Thyroid gland (tissue), 4 donors: ENCODE measurements at places on chromosomes 12 and 14. TPM values are rescaled to one million over a fixed set of nuclear protein-coding genes. Genes with fewer than 3 reads are reported as not detected.

- DNase-seq = no peak
Measured at GRCh38 chr12:26203167-26203780, 7.9 kb downstream of the SSPN start.

DNA sequence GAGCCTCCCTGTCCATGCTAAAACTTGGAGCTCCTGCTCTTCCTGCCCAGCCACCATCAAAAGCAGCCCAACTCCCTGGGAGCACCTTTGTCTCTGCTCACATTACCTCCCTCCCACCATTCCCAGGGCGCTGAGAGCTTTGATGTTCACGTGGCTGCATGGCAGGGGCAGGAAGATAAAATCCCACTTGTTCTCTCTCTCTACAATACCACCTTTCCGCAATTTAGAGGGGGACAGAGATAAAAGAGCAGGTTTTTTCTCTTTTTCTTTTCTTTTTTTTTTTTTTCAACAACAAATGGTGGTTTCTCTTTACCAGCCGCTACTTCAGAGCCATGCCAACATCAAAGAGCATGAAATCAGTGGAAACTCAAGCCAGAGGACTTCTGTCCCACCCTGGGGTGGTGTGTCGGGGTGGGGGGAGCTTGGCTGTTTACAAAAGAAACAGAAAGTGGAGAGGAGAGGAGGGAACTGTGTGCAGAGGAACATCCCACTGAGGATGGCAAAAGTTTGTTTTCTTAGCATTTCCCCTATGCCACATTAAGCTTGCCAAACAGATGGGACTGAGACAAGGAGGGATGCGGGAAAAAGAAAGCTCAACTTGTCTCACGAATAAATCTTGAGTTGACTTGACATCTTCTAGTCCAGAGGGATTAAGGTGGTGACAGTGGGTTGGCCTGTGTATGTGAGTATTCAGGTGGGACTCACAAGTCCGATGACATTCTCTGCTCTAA, 103.7 kb upstream of the NUDT4 start:
- no peak for DNase-seq

DNA sequence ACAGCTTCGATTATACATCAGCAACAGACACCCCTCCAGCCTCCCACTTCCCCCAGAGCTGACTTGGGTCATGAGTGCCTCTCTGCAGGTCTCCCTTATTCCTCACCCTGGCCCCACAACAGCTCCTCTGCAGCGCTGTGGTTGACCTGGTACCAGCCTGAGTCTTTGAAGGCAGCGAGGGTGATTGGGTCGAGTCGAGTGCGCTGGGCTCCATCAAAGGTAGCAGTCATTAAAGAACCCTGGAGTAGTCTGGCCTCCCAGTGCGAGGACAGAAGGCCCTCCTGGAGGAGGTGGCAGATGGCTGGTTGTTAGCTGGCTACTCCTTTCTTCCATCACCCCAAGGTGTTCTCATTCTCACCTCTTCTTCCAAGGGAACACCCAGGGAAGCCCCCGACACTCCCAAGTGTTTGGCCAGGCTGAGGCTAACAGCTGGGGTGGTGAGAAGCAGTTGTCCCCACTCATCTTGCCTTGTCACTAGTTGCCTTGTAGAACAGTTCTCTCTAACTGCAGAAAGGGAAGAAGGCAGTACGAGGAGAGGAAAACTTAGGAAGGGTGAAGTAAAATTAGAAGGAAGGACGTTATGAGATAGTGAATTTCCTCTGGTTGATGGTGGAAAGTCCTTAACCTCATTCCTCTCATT, 2.7 kb downstream of the CIROP start:
- DNase-seq = no peak

DNA sequence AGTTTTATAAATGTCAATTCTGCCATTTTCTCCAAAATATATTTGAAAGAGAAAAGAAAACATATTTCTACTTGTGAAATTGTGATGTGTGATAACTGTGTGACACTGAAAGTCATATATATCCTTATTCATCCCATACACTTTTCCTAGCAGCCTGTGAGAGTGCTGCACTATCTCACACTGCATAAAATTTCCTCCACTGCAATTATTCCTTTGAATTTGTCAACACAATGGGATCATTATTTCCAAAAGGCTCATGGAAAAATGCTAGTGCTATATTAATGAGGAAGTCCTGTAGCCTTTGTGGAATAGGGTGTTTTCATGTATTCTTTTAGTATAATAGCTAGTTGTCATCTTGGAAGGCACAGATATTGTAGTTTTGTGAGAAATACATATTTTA, 504.1 kb downstream of the RPL10L start:
- no peak for DNase-seq

- DNase-seq = no peak
Measured at GRCh38 chr14:31205681-31206535, 1.7 kb downstream of the HECTD1 start.

HOXC9 gene
- total RNA-seq = 0.27 TPM

- no peak for DNase-seq
Measured at GRCh38 chr12:22230280-22230794, 104.2 kb downstream of the ST8SIA1 start.

ENDOU gene
- 0.11 TPM for total RNA-seq

- DNase-seq = no peak
Measured at GRCh38 chr14:104442107-104442551, 137.4 kb upstream of the C14orf180 start.

DNA sequence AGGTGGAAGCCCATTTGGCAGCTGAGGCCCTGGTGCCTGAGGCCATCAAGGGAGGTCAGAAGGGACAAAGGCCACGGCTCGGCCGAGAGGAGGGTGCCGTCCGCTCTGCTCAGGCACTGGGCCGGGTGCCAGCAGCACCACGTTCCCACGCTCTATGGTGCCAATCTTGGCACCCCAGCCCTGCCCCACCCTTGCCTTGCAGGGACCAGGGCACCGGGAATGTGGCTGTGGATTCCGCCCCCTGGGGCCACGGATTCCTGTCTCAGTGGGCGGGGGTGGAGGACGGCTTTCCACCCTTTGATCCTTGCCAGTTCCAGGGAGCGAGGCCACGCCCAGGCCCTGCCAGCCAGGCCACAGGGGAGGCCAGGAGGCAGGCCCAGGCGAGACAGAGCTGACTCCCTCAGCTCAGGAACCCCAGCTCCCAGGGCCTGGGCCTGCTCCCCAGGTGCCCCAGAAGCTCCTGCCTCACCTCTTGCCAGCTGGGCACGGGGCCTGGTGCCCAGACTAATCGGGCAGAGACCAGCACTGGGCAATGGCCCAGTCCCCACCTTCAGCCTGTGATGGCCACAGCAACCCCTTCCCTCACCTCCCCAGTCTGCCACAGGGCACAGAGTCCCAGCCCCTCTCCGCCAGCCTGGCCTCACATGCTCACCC, 26.4 kb upstream of the GPR132 start:
- peak; percentile 94 for DNase-seq

DNA sequence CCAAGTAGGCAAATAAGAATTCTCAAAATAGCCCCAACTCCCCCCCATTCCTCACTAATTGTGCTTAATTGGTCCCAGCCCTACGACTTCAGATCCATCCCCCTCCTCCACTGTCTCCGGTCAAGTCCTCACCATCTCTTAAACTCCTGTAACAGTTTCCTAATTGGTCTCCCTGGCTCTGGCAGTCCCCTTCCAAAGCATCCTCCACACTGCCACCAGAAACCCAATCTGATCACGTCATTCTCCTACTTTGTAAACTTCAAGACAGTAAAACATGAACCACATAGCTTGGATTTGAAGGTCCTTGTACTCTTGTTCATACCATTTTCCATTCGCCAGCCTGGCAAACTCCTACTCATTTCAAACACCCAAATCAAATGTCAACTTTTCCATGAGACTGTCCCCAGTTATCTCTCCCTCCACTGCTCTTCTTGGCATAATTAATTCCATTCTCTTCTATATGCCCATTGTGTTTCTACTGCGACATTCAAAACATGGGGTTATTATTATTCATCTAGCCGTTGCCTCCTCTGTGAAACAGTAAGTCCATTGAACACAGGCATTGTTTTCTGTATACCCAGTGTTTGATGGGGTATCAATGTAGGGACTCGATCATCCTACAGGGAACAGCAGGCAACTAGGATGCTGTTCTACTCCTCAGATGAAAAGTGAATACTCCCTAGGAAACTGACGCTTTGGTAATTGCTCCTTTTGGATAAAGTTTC, 104.6 kb downstream of the EGLN3 start:
- no peak for DNase-seq

DNA sequence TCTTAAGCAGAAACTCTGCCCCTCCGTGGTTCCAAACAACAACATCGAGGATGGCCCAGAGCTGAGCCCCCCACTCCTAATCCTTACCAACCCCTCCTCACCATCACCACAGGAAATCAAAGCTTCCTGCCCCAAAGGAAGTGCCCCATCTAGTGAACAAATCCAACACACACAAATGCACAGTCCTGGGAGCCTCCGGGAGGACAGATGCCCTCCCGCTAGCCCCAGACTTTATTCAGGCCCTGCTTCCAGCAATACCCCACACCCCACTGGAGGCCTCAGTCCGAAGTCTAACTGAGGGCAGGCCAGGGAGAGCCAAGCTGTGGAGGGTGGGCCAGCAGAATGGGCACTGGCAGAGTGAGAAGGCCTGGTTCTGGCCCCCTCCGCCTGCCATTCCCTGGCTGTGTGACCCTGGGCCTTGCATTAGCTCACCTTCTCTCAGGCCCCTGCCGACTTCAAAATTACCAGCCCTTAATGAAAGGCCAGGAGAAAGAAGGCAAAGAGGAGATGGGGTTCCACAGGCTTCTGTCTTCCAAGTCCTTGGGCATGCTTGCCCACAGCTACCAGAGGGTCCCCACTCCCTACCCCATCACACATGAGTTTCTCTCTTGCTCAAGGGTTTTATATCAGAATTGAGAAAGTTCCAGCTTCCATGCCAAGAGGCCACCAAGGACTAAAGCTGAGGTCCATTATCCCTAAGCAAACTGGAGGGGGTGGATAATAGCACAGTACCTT, 2.3 kb downstream of the HDAC7 start:
- DNase-seq = no peak

DNA sequence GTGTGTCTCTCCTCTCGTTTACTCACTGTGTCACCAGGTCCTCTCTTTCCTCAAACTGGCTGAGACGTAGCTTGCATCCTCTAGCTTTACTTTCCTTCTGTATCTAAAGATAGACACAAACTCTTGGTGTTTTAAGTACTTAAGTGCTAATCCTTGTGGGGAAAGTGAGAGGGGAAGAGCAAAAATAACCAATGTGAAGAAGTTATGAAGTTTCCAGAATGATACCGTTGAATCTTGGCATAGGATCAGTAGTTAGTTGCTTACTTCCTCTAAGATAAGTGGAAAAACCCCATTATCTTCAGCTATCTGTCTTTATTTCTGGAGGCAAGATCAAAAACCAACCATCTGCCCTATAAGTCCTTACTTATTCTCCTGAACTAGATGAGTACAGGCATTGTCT, 10.6 kb downstream of the FAR2 start:
- DNase-seq = no peak

GRCh38 chr12:188910-189621, 24.9 kb downstream of the SLC6A12 start:
- DNase-seq = peak; percentile 67

DNA sequence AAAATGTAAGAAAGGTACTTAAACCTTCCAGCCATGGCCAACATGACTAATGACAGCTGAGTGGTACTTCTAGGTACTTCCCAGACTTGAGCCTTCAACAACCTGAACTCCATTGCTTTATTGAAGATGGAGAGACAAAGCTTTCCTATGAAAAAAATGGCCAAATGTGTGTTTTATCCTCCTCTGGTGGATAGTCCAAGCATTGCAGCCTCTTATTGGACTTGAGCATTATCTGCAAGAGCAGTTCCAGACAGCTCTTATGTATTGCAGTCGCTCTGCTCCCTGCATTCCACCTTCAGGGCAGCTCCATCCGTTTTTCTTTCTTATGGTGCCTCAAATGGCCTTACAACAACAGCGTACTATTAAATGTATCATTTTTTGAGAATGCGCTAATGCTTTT, 588.2 kb downstream of the NRXN3 start:
- DNase-seq = peak; percentile 37

GRCh38 chr12:109092497-109093021, 713 bp downstream of the ALKBH2 start:
- DNase-seq = no peak

DNA sequence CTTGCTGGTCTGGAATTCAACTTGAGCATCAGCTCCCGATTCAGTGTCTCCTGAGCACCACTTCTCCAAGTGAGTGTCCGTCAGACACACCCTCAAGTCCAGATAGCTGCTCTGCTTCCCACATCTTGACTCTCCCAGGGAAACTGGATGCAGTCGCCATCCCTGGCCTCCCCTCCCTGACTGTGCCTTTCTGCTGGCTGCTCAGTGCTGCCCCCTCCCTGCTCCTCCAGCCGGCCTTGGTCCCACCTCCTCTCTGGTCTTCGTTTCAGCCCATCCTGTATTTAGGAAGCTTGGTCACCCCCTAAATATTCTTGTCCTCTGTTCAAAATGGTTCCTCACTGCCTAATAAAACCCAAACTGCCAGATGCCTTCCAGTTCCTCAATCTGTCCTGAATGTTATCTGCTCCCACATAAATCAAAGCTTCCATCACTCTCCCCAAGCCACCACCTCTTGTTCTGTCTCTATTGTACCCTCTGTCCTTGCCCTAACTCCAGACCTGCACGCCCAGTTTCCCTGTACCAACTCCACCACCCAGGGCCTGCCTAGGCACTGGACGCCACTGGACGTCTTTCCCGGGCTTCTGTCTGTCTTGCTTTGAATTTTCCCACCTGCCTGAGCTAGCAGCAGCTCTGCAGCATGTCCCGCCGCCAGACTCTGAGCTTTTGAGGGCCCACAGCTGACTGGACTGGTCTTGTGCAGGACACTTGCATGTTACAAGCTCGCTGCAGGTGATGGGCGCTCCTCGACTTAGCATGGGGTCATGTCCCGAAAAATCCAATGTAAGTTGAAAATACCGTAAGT, 33.8 kb downstream of the CCDC92 start:
- DNase-seq = no peak

HAL gene
- not detected for total RNA-seq

- DNase-seq = no peak
Measured at GRCh38 chr12:24954261-24954660, 5.4 kb upstream of the BCAT1 start.

DNA sequence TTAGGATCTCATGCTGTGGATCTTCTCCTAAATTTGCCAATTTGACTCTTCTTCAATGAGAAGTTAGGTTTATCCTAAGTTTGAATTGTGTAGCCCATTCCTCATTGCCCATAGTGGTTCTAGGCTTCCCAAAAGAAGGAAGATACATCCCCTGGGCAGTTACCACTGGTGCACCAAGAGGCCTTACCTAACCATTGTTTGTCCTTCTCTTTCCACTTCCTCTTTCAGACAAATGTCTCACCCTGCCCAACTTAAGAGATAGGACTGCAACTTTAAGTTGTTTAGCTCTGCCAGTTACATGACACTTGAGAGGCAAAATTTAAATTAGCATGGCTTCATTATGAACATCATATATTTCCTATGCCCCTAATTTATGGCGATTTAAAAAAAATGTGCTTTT, 9.4 kb upstream of the KCNH3 start:
- DNase-seq = no peak

DNA sequence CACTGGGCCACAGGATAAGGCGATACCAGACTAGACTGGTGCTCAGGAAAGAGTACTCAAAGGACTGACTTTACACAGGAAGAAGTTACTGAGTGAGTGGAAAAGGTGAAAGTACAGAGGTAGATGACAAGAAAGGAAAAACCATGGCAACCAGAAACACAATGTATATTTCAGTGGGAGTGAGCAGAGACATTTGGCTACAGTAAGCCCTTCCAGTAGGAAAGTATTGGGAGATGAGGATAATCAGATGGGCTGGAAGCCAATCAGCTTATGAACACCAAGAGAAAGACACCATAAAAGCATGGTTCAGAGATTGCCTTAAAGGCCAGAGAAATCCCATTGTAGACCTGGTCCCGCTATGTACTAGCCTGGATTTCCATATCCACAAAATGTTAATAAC, 51.6 kb downstream of the TMTC1 start:
- no peak for DNase-seq
